T47D (cell line): ENCODE measurements at places on chromosomes 1 and 21.

GRCh38 chr21:32348604-32349332 is 44.0 kb downstream of the URB1 start:
- peak; percentile 93 for DNase-seq

DNA sequence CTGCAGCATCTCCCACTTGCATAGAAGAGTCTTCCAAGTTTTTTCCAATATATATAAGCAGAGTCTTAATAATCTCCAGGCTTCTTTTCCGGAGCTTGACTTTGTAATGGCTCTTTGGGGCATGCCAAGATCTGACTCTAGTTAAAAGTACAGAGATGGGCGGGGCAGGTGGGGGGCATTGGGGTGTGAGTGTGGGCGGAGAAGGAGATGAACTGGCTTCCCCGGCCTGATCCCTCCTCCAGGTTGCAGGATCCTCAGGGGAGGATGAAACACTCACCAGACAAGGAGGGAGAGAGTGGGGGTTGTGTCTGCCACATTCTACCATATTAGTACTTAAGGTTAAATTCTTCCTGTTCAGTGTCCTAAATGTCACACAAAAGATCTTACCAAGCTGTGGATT is 23.0 kb downstream of the S100A10 start:
- peak; percentile 69 for DNase-seq

- DNase-seq: peak; percentile 71
Observed at GRCh38 chr1:243786531-243786930, 63.5 kb downstream of the AKT3 start.

DNA sequence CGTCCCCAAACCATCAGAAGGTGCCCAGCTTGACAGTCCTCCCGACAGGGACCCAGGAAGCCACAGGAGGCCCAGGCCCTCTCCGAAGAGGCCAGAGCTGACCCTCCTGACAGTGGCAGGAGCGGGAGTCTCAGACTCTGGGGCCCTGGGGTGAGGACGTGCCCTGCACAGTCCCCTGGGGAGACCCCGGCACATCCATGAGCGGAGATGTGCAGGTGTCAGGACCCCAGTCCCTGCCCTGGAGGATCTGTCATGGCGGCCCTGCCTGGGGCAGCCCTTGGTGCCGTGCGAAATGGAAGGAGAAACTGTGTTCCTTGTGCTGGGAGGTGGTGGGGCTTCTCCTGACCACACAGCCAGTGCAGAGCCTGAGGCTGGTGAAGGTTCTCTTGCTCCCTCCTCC is 55.8 kb downstream of the OBSCN start:
- DNase-seq: no peak

DNA sequence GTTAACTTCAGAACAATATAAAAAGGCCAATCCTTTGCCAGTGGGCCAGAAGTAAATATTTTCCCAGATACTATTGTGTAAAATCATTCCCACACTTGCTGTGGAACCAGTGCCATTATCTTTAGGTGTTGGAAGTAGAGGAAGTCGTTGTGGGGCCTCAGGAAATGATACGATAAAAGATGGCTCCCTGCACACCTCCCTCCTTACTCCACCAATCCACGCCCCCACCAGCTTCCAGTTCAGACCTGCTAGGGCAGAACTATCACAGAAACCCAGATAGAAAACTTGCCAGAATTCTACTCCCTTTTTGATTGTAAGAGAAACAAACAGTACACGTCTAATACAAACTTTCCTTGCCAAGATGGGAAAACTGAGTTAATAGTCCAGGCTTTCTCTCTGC is 173.0 kb upstream of the FMN2 start:
- no peak for DNase-seq

GRCh38 chr1:207814469-207814868 is 62.6 kb downstream of the CD46 start:
- DNase-seq: no peak

- no peak for DNase-seq
Observed at GRCh38 chr1:107831921-107832320, 133.1 kb downstream of the VAV3 start.

- DNase-seq: no peak
Observed at GRCh38 chr1:37064039-37064438, 29.7 kb upstream of the GRIK3 start.

DNA sequence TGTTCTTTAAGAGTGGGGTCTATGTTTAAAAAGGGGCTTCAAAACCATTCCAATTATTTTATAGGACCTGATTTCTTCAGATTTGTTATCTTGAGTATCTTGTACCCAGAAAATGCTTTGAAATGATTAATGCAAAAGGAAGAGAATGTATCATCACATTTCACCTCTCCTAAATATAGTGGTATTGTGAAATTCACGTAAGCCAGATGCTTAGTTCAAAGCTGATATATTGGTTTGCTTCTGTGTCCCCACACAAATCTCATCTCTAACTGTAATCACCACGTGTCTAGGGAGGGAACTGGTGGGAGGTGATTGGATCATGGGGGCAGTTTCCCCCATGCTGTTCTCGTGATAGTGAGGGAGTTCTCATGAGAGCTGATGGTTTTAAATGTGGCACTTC is 8.5 kb downstream of the SOAT1 start:
- DNase-seq: no peak

GRCh38 chr1:41615981-41616380 is 131.5 kb upstream of the EDN2 start:
- DNase-seq: no peak

DNA sequence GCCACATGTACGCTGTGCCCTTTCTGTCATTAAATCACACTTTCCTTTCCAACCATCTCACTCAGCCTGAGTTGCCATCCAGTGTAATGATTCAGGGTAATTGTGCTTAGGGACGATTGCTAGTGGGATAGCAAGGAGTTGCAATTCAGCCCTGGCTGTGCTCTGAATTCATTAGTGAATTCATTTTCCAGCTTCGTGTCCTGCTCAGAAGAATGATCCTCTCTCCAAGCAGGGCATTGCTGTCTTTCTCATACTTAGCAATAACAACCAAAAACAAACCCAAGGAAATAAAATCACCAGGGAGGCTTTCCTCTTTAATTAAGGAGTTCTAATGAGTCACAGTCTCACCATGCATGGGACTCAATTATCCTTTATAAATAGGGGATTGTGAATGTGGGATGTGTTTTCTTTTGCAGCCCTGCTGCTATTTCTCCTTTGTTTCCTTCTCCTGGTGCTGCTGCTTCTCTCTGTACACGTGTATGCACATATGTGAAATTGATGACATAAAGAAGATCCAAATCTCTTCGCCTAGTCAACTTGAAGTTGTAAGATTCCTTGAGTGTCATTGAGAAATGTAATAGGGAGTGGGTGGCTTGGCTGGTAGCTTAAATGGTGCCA is 167.0 kb downstream of the TSEN15 start:
- no peak for DNase-seq

DNA sequence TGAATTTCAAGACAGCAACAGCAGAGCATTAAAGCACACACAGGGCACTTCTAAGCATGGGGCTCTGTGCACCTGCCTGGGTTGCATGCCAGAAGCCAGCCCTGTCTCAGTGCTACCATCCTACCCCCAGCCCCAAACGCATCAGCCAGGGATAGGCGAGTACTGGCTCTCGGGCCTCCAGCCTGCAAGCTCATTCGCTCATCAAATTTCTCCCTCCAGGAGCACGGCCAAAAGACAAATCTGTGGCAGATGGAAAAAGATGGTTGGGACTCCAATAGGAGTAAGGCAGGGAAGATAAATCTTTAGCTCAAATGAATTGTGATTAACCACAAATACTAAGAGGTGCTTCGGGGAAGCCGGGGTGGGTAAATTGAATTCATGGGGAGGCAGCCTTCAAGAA is 189.6 kb downstream of the KAZN start:
- DNase-seq: no peak

DNA sequence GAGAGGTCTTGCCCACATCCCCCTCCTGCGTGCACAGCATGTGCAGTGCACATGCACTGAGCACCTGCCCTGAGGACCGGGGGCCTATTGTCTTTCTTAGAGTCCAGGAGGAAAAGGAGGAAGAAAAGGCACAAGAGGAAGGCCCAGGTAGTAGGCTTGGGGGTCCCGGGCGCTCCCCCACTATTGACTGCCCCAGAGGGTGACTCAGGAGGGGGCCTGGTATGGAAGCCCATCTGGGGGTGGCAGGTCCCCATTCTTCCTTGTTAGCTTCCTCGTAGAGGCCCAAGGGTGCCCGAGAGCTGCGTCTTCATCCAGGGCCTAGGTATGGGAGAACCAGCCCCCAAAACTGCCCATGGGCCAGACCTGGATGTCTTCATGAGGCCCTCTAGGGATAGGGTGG is 4.1 kb upstream of the SMYD3 start:
- no peak for DNase-seq

- DNase-seq: no peak
Observed at GRCh38 chr1:13732971-13733667, 33.1 kb downstream of the PRDM2 start.

- DNase-seq: no peak
Observed at GRCh38 chr21:46082963-46083790, 14.7 kb upstream of the COL6A2 start.

GRCh38 chr1:183180218-183180617 is 5.8 kb upstream of the LAMC2 start:
- DNase-seq: peak; percentile 52

- no peak for DNase-seq
Observed at GRCh38 chr1:232610192-232610901, 19.6 kb downstream of the SIPA1L2 start.

GRCh38 chr1:209612646-209613399 is 29.3 kb downstream of the CAMK1G start:
- DNase-seq: no peak

DNA sequence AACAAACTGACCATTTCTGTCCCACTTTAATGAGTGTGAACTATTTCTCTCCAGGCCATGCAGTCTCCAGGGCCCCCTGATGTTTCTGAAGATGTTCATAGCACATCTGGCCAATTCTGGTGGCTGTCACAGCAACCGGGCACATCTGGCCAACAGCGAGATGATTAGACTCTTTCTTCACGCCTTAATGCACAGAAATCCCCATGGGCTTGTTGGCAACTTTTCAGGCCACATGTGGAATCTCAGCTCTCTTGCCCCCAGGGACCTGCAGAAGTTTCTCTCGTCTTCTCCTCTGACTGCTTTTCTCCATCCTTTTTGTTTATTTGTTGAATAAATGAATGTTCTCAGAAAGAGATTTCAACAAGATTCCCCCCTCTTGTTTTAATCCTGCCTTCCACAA is 71.2 kb upstream of the HMGB4 start:
- no peak for DNase-seq

GRCh38 chr21:42746593-42747275 is 93.3 kb downstream of the PDE9A start:
- no peak for DNase-seq

- DNase-seq: no peak
Observed at GRCh38 chr1:203567596-203567995, 59.0 kb upstream of the ATP2B4 start.

DNA sequence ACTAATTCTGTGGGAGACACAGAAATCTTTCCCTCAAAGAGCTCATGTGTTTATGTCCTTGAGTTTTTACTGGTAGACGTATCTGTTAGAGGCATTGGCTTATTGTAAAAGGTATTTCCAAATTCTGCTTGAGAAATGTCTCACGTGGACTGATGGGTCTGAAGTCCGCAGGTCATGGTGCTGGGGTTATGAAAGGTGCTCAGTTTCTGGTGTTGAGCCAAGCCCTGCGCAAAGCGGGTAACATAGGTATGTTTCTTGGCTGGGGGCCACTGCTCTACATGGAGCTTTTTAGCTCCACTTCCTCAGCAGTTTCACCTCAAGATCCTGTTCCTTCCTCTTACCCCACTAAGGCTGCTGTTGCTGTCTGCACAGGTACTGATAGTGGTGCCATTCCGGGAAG is 10.8 kb downstream of the UTP25 start:
- DNase-seq: no peak

DNA sequence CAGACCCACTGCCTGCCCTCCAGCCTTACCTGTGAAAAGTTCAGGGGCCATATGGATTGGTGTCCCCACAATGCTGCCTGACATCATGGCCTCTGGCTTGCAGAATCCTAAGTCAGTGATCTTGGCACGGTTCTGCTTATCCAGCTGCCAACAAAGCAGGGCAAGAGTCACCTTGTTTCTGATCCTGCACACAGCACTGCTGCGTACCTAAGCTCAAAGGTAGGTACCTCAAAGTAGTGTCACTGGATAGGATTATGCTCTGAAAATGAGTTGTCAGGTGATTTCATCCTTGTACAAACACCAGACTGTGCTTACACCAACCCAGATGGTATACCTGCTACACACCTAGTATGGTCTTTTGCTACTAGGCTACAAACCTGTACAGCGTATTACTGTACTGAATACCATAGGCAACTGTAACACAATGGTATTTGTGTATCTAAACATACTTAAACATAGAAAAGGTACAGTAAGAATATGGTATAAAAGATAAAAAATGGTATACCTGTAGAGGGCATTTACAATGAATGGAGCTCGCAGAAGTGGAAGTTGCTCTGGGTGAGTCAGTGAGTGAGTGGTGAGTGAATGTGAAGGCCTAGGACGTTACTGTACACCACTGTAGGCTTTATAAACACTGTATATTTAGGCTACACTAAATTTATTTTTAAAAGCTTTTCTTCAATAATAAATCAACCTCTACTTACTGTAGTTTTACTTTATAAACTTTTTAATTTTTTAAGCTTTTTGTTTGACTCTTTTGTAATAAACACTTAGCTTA is 29.1 kb upstream of the RBBP5 start:
- DNase-seq: no peak

DNA sequence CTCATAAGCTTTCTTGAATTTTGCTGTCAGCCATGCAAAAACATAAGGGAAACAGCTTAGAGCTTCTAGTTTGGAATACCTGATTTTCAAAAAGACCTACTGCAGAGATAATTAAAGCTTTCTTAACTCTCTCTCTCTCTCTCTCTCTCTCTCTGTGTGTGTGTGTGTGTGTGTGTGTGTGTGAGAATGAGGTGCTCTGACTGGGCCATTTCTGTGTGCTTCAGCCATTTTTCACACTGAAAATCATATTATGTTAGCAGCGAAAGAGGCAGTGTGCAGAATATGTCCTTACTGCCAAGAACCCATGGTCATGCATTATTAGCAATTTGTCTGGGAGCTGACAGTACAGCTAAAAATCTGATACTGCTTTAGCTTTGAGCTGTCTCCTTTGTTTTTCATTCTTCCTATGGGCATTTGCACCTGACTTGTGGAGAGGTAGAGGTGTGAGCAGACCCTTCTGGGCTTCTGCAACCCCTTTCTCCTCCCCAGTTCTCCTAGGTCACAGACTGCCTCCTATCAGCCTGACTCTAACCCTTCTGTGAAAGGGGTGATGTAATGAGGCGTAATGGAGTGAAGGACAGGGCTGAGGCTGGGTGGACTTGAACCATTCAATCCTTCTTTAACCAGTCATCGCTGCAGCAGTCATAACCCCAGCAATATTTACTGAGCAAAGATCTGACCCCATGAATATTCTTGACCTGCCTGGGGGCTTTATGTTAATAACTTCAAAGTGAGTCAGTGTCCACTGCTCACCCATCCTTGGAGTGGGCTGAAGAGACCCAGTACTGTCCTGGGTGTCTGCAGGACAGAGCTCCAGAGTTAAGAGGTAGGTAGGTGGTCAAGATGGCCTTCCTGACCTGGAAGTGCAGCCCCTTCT is 61.2 kb downstream of the SYT6 start:
- DNase-seq: no peak

DNA sequence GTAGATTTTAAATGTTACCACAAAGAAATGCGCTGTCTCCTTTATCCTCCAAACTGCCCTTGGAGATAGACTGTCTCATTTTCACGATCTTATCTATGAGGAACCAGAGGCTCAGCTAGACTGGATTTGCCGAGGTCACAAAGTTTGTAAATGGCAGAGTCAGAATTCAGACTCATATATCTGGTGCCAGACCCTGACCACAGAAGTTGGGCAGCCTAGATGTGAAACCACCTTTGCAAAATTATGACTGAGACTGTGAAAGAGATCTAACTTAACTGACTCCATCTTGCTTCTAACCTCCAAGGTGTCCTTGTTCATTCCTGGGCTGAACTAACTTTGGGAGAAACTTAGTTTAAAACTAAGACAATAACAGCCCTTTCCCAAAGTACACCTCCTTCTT is 14.1 kb downstream of the CNR2 start:
- DNase-seq: no peak
